ENCODE measurements at places on chromosomes 7 and 10.

DNA sequence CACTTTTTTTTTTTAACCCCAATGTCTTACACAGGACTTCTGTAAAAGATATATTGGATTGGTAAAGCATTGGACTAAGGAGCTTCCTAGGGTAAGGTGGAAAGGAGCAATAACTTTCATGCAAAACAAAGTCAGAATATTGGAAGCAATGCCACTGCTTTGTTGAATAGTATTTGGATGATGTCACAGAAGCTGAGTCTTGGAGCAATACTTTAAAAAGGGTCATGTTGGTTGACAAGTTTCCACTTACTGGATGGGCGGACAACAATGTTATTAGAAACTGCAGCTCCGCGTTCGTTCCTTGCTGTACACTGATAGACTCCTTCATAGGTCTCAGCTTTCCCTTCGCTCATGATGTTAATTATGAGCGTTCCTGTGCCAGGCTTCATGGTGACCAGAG lies 101.9 kb upstream of the LAMB4 start:
- DNase-seq, result no peak

DNA sequence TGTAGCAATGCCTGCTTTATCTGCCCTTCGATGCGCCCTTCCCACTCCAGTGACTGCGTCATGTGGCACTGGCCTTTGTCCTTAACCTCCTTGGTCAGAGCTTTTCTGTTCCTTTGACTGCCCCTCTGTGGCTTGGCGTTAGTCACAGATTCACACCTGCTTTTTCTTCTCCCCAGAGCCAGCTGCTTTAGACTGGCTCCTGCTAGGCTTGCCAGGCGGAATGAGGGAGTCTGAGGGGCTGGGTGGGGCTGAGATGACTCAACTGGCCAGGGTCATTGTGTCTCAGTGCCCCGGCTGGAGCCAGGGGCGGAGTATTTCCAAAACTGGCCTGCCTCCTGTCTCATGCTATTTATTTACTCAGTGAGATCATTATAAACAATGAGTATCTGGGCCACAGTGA lies 194.1 kb downstream of the EMX2 start:
- DNase-seq, result no peak

- DNase-seq, result no peak
Observed at GRCh38 chr10:130885021-130885655, 426.4 kb downstream of the TCERG1L start.

DNA sequence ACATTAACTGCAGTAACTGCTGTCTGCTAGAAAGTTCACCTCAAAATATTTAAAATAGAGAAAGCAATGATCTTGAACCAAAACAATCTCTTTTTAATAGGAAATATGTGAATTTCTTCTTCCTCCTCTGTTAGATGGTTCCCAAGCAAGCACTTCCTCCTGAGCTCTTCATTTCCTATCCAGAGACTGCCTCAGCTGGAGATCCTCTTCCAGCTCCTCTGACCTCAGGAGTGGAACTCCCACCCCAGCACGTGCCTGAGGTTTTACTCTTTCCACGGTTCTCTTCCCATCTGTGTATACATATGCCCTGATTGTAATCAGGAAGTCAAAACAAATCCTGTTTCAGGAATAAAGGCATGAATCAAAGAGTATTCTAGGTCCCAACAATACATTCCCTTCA lies 5.6 kb downstream of the DENND11 start:
- DNase-seq, result no peak

DNA sequence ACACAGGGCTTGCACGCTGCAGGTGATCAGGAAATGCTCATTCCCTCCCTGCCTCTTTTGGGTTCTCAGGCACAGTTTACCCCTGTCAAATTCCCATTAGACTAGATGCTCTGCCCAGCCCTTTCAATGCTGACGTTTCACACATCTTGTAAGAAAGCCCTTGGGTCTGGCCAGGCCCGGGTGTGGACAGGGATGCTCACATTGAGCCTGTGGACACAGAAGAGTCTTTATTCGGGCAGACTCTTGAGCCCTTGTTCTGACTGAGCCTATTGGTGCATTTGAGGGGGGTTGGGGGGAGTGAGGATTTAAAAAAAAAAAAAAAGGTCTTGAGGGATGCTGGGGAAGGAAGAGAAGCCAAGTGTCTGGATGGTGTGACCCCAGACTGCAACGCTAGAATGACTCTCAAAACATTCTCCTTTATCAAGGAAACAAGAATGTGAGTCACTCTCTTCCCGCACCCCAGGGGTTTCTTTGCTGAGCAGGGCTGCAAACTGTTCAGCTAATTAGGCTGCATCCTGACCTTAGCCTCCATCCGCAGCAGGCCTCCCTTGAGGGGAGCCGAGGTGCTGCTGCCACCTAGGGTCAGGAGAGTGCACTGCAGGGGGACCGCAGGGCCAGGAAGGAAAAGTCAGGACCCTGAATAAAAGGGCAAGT lies 53.6 kb upstream of the TMEM72 start:
- DNase-seq, result no peak

GRCh38 chr7:144032516-144032915 lies 16.2 kb upstream of the OR2A5 start:
- no peak for DNase-seq

- DNase-seq, result no peak
Observed at GRCh38 chr10:46310143-46310514, 23.3 kb downstream of the ANTXRL start.

GRCh38 chr10:11170993-11171851 lies 153.6 kb downstream of the CELF2 start:
- no peak for DNase-seq

DNA sequence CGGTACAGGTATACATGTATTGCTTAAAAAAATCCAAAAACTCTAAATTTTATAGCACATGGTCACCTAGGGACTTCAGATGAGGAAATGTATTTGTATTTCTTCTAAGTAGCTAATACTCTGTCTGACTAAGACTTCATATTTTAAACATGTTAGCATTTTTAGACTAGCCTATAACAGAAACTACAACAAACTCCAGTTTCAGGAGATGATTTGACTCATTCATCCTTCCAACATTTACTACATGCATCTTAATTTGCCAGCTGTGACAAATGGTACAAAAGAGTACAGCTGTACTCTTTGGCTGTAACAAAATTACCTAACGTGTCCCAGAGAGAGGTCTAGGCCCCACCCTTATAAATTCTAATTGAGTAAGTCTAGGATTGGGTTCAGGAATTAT lies 22.2 kb downstream of the TMEM209 start:
- no peak for DNase-seq

DNA sequence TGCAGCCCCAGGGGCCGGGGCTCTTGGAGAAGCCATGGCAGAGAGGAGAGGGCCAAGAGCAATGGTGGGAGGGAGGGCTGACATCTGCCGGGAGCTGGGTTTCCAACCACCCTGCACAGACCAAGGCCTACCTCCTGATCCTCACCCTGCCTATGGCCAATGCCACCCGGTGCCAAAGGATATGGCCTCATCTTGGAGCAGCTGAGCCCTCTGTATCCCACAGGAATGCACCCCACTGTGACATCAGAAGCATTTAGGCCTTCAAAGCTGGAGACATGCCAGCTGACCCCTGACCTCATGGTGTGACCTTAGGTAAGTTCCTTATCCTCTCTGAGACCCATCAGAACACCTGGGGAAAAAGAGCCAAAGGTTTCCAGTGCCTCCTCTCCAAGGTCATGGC lies 113.6 kb upstream of the ZMIZ1 start:
- DNase-seq, result no peak

GRCh38 chr10:116125180-116125579 lies 147.8 kb downstream of the GFRA1 start:
- no peak for DNase-seq

DNA sequence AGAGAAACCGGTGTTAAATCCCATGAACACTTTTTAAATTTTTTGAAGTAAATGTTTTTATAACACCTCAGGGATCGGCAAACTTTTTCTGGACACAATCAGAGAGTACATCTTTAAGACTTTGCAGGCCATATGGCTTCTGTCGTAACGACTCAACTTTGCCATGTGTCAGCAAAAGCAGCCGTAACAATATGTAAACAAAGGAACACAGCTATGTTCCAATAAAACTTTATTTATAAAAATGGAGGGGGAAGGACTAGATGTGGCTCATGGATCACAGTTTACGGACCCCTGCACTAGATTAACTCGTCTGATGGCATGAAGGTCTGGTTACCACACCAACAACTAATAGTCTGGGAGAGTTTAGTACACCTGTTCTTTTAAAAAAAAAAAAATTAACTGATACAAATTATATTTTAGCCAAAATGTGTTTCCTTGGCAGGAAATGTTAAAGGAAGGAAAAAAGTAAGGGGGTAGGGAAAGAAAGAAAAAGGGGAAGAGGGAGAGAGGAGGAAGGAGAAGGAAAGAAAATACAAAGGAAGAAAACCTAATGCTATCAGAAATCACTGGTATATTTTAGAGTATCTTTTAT lies 50.2 kb downstream of the ABI1 start:
- no peak for DNase-seq

DNA sequence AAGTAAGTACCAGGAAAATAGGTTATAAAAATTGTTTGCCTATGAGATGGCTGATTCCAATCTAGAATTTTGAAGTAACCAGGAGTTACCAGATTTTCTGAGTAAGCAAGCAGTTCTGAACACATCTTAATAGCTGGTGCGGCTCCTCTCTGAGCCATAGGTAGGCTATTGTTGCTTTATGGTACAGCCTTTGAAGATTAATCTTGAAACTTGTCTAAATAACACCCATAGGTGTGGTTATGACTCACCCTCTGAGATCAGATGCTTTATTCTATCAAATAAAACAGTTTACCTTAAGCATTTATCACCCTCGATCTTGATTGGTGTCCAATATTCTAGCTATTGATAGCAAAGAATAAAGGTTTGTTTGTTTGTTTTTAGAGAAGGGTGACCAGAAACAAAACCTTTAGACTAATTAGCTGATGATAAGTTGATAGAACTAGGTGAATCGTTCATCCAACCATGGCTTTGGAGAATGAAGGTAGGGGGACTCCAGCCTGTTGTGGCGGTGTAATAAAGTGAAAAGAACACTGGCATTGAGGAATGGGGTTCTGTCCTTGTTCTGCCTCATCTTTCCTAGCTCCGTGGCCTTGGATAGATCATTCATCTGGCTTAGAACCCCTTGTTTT lies 72.2 kb downstream of the VTI1A start:
- DNase-seq, result no peak

DNA sequence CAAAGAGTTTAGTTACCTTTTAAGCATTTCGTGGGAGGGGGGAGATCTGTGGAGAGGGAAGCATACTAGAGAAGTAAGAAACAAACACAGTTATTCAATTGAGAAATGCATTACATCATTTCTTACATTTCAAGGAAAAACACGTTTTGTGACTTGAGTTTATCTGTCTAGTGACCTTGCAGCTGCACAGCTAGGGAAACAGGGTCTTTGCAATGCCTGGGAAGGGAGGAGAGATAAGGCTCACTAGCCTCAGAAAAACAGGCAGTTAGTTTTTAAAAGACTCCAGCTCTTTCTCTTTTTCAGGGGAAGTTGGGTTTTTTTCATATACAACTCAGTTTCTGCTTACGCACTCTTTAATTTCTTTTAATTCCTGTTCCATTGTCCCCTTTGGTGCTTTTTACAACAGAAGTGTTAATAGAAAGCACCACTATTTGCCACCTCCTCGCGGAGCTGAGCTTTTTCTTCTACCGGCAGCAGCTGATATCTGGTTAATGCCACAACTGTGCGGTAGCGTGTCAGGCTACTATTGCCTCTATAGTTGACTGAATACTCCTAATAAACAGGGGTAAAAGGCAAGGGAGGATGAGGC lies 5.6 kb downstream of the CYP3A43 start:
- DNase-seq, result no peak

DNA sequence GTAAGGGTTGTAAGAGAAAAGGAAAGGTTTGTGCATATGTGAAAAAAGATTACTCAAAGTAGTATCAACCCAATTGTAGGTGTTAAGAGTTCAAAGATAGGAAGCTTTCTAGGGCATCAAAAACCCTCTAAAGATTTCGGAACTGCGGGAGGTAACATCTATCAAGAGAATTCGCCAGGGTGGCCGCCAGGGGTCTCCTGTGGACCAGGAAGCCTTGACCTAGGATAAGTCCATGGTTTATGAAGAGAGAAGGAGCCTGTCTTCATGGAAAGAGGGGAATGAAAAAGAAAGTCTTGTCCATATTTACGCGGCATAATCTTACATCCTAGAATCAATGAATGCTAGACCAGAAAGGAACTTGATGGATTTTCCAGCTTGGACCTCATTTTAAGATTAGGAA lies 140.7 kb upstream of the CALCR start:
- peak; percentile 25 for DNase-seq

- no peak for DNase-seq
Observed at GRCh38 chr10:107686095-107686494, 521.6 kb upstream of the SORCS1 start.
